Heart right ventricle (tissue), 16 donors: ENCODE measurements at places on chromosomes 7 and 10. TPM values are rescaled to one million over a fixed set of nuclear protein-coding genes. Genes with fewer than 3 reads are reported as not detected.

DNA sequence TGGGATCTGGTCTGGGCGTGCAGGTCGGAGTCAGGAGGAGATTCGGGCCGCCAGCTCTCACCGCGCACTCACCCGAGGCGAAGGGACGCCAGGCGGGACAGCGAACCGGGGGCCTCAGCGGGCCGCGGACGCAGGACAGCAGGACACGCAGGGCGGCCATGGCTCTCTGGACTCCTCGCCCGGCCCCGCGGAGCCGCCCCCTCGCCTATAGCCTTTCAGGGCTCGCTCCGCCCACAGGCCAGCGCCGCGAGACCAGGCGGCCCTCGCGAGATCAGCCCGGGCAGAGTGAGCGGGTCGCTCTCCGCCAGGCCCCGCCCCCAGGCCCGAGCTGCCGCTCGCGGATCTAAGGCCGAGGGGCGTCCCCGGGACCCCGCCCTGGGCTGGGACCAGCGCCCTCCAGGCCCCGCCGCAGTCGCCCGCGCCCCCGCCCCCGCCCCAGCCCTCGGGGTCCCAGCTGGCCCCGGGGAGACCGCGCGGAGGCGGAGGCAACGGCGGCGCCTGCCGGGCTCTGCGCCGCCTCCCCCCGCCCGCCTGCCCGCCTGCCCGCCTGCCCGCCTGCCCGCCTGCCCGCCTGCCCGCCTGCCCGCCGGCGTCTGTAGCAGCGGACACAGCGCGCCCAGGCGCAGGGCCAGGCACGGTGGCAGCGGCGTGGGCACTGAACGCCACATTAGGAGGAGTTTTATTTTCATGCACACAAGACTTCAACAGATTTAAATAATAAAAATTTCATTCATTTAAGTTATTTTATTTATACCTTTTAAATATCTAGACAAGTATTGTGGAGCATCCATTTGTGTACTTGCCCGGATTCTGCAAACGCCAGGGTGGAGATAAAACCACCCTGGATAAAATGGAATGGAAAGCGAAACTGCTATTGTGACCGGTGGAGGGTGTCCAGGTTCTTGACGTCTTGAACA, at the start of gene ECHS1:
Gene ECHS1 (minus strand): TSS at position 181 of the 917 bp plus-strand sequence. CDS start 21 bp downstream, at position 160.
- H3K27me3 ChIP-seq, result no peaks in the 10 kb centered on the region
- H3K4me3 ChIP-seq, result peak within 1 kb of the TSS; percentile 86
- DNase-seq, result peak; percentile 98
- H3K27ac ChIP-seq, result peak within 1 kb of the TSS; percentile 93

Gene CXCL12
- total RNA-seq, result 193 TPM

DNA sequence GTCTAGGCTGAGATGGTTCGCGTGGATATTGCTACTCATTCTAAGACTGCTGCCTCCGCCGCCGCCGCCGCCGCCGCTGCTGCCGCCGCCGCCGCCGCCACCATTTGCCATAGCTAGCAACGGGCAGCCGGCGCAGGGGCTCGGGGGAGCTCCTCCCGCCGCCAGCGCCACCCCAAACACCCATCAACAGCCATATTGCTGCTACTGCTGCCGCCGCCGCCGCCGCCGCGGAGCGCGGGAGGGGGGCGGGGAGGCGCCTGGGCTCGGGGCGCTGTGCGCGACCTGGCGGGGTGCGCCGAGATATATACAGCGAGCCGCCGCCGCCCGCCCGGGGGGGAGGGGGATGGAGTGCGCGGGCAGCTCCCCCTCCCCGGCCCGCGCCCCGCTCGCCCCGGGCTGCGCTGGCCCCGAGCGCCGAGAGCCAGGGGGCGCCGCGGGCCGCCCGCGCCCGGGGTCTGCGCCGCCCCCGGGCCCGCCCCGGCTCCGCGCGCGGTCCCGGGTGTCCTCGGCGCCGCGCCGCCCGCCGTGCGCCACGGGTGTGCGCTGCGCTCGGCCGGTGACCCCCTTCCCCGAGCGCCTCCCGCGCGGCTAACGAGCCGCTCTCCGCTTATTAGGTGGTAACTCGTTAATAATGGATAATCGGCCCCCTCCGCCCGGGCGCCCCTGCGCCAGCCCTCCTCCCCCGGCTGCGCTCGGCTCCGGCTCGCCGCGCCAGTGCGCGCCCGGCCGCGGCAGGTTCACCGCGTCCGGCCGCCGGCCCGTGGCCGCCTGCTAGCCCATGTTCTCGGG, at the start of gene KCNMA1:
Gene KCNMA1 (minus strand): TSS at position 277 of the 789 bp plus-strand sequence.
- no peak within 1 kb of the TSS for H3K27ac ChIP-seq
- H3K4me1 ChIP-seq, result peaks cover 17% of the 10 kb centered on the region
- H3K4me3 ChIP-seq, result peak within 1 kb of the TSS; percentile 54
- no peak for DNase-seq
- peaks cover 90% of the 10 kb centered on the region for H3K27me3 ChIP-seq

GRCh38 chr10:117454502-117454901, 79.3 kb upstream of the PDZD8 start:
- H3K27me3 ChIP-seq, result peaks cover 5% of the 10 kb centered on the region
- DNase-seq, result no peak
- no peak overlapping the region for H3K4me3 ChIP-seq
- H3K27ac ChIP-seq, result no peak overlapping the region
- H3K4me1 ChIP-seq, result no peaks in the 10 kb centered on the region

Gene CTTNBP2
- total RNA-seq, result 1.9 TPM

Gene PRLHR
- not detected for total RNA-seq

GRCh38 chr10:95440756-95441546, 120.2 kb downstream of the SORBS1 start:
- H3K4me1 ChIP-seq, result peaks cover 72% of the 10 kb centered on the region
- no peaks in the 10 kb centered on the region for H3K27me3 ChIP-seq
- no peak overlapping the region for H3K4me3 ChIP-seq
- DNase-seq, result no peak
- peak overlapping the region; percentile 53 for H3K27ac ChIP-seq

GRCh38 chr10:127525686-127526085, 23.4 kb upstream of the NPS start:
- DNase-seq, result no peak
- H3K27ac ChIP-seq, result no peak overlapping the region
- H3K36me3 ChIP-seq, result no peaks in the 10 kb centered on the region
- H3K4me3 ChIP-seq, result no peak overlapping the region

GRCh38 chr10:92146107-92146506, 144.8 kb downstream of the CPEB3 start:
- no peak overlapping the region for H3K4me3 ChIP-seq
- peaks cover 16% of the 10 kb centered on the region for H3K36me3 ChIP-seq
- DNase-seq, result no peak
- H3K27me3 ChIP-seq, result no peaks in the 10 kb centered on the region
- peak overlapping the region; percentile 41 for H3K27ac ChIP-seq
- peaks cover 38% of the 10 kb centered on the region for H3K4me1 ChIP-seq

GRCh38 chr7:20223356-20223755, 6.2 kb upstream of the MACC1 start:
- H3K27me3 ChIP-seq, result no peaks in the 10 kb centered on the region
- no peak for DNase-seq
- no peaks in the 10 kb centered on the region for H3K36me3 ChIP-seq
- peaks cover 10% of the 10 kb centered on the region for H3K4me1 ChIP-seq

GRCh38 chr7:90958647-90959046, 305.6 kb upstream of the FZD1 start:
- no peaks in the 10 kb centered on the region for H3K36me3 ChIP-seq
- H3K27ac ChIP-seq, result no peak overlapping the region
- H3K4me1 ChIP-seq, result peaks cover 13% of the 10 kb centered on the region
- no peaks in the 10 kb centered on the region for H3K27me3 ChIP-seq
- no peak for DNase-seq
- no peak overlapping the region for H3K4me3 ChIP-seq

DNA sequence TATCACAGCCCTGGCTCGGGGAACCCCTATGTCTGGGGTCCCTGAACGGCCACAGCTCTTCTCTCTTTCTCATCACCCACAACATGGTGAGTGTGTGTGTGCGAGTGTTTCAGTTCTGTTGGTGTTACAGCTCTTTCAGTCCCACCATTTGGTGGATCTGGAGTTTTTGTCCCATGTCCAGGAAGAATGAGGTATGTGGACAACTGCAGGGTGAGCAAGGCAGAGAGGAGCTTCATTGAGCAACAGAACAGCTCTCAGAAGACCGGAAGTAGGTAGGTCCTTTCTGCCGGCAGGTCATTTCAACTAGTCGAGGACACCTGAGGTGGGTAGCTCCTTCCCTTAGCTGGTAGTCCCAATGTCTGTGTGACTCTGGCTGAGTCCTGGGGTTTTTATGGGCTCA, 9.5 kb downstream of the PAX4 start:
- no peaks in the 10 kb centered on the region for H3K27me3 ChIP-seq
- no peak overlapping the region for H3K27ac ChIP-seq
- H3K36me3 ChIP-seq, result no peaks in the 10 kb centered on the region
- no peak for DNase-seq
- H3K4me3 ChIP-seq, result no peak overlapping the region
- no peaks in the 10 kb centered on the region for H3K4me1 ChIP-seq

- H3K4me1 ChIP-seq, result peaks cover 28% of the 10 kb centered on the region
- no peak for DNase-seq
- H3K36me3 ChIP-seq, result no peaks in the 10 kb centered on the region
- no peaks in the 10 kb centered on the region for H3K27me3 ChIP-seq
- H3K4me3 ChIP-seq, result no peak overlapping the region
Measured at GRCh38 chr10:48609899-48610584, 5.2 kb upstream of the ARHGAP22 start.

Gene CCZ1
- 55.4 TPM for total RNA-seq

GRCh38 chr10:130434446-130435385, 298.5 kb downstream of the GLRX3 start:
- H3K4me1 ChIP-seq, result no peaks in the 10 kb centered on the region
- H3K27ac ChIP-seq, result no peak overlapping the region
- no peaks in the 10 kb centered on the region for H3K36me3 ChIP-seq
- H3K27me3 ChIP-seq, result no peaks in the 10 kb centered on the region
- H3K4me3 ChIP-seq, result no peak overlapping the region

DNA sequence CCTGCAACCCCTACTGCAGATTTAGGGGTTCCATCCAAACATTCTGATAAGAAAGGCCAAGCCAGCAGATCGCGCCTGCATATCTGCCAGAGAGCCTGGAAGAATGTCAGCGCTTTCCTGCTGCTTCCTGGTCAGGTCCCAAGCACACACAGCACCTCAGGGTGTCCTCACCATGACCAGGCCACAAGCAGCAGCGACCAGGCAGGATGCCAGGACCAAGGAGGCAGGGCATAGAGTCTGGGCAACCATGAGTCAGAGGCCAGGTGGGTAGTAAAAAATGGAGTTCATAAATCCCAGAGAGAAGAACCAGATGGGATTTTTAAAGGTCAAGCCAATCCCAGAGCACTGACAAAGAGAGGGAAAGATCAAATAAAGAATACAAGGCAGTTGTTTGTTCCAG, 5.5 kb upstream of the FAM131B start:
- H3K27ac ChIP-seq, result no peak overlapping the region
- H3K4me1 ChIP-seq, result peaks cover 12% of the 10 kb centered on the region
- H3K27me3 ChIP-seq, result peaks cover 15% of the 10 kb centered on the region

DNA sequence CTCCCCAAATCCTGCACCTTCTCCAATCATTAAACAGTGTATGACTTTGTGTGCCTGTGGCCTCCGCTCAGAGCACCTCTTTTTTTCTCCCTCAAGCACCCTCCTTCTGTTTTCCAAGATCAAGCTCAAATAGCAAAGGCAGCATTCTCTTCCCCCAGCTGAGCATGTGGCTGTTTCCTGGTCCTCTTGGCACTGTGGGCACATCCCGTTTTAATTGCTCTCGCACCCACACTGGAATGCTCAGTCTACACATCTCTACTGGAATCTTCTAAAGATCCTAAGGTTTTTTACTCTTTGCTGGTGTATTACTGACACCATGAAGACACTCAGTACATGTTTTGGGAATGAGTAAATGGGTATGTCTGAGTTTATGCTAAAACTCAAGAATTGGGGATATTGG, 107.4 kb downstream of the WDFY4 start:
- no peaks in the 10 kb centered on the region for H3K27me3 ChIP-seq
- no peak overlapping the region for H3K27ac ChIP-seq
- no peak overlapping the region for H3K4me3 ChIP-seq
- no peaks in the 10 kb centered on the region for H3K36me3 ChIP-seq
- no peak for DNase-seq
- no peaks in the 10 kb centered on the region for H3K4me1 ChIP-seq

DNA sequence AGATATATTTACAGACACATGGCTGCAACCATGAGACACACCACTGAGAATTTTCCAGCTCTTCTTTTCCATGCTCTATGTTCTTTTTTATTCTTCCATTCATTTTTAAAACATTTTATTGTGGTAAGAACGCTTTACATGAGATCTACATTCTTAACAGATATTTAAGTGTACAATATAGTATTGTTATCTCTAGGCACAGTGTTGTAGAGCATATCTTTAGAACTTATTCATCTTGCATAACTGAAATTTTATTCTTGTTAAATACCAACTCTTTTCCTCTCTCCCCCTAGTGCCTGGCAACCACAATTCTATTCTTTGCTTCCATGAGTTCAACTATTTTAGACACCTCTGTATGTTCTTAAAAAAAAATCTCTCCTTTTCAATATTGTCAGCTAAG, 67.1 kb upstream of the HABP2 start:
- H3K4me3 ChIP-seq, result no peak overlapping the region
- no peaks in the 10 kb centered on the region for H3K36me3 ChIP-seq
- no peaks in the 10 kb centered on the region for H3K27me3 ChIP-seq
- no peak overlapping the region for H3K27ac ChIP-seq
- no peaks in the 10 kb centered on the region for H3K4me1 ChIP-seq
- no peak for DNase-seq

GRCh38 chr7:8380130-8380529, 53.3 kb upstream of the NXPH1 start:
- no peak for DNase-seq
- no peaks in the 10 kb centered on the region for H3K27me3 ChIP-seq
- H3K36me3 ChIP-seq, result no peaks in the 10 kb centered on the region

DNA sequence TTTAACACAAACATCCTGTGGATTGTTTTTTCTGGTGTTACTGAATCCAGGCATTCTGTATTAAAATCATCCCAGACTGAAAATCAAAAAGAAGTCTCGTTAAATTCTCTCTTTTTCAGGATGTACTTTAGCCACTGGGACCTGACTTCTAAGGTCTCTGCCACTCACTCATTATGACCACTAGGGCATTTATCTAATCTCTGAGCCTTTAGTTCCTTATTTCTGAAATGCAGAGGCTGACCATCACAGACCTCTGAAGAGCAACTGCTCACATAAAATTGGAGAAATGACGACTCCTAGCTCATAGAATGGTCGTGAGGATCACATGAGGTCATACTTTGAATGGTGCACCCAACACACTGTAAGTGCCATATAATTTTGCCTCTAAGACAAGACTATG, 63.2 kb downstream of the KCNMA1 start:
- DNase-seq, result no peak
- H3K27me3 ChIP-seq, result no peaks in the 10 kb centered on the region
- no peak overlapping the region for H3K27ac ChIP-seq
- H3K4me1 ChIP-seq, result peaks cover 9% of the 10 kb centered on the region
- H3K36me3 ChIP-seq, result no peaks in the 10 kb centered on the region

DNA sequence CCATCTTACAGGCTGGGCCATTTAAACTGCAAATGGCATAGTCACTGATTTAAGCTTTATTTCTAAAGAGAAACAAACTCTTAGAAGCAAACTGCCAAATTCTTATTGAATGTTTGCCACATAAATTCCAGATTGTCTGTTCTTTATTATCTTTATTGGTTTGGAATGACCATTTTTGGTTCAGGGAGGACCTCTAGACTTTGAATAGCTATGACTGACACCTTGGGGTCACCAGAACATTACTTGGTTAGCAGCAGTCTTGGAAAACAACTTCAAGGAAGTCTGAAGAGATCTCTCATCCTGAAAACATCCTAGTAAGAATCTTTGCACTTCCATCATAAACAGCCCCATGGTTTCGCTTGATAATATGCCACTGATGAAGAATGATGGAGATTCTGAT, 197.1 kb downstream of the SUGCT start:
- H3K4me1 ChIP-seq, result peaks cover 4% of the 10 kb centered on the region
- no peaks in the 10 kb centered on the region for H3K27me3 ChIP-seq
- DNase-seq, result no peak
- no peak overlapping the region for H3K4me3 ChIP-seq
- H3K36me3 ChIP-seq, result no peaks in the 10 kb centered on the region
